BJ (cell line): ENCODE measurements at places on chromosomes 11 and 22.

DNA sequence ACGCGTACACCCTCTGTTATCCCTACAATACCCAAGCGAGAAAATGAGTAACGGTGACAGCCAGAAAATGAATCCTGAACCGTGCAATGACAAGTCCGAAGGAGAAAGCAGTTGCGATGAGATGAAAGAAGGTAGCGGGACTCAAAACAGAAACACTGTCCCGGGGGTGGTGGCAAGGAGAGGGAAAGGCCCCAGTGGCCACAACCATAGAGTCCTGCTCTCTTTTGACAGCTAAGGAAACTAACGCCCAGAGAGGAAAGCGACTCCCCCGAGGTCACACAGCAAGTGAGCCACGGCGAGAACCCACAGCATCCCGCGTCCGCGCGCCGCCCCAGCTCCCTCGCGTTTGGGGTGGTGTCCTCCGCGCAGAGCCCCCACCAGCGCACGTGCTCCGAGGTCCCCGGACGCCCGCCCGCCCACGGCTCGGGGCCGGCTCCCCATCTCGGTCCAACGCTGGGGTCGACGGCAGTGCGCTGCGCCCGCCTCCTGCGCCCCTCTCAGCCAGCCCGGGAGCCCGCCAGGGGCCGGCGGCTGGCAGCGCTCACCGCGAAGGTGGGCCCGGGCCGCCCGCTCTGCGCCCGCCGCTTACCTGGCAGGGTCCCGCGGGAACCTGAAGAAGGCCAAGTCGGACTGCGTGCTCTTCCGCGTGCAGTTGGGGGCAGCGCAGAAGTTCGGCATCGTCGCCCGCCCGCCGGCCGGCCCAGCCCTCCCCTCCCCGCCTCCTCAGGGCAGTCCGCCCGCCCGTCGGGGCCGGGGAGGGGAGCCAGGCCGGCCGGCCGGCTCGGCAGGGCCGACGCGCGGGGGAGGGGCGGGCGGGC is 564 bp downstream of the THAP12 start:
- DNase-seq: no peak

DNA sequence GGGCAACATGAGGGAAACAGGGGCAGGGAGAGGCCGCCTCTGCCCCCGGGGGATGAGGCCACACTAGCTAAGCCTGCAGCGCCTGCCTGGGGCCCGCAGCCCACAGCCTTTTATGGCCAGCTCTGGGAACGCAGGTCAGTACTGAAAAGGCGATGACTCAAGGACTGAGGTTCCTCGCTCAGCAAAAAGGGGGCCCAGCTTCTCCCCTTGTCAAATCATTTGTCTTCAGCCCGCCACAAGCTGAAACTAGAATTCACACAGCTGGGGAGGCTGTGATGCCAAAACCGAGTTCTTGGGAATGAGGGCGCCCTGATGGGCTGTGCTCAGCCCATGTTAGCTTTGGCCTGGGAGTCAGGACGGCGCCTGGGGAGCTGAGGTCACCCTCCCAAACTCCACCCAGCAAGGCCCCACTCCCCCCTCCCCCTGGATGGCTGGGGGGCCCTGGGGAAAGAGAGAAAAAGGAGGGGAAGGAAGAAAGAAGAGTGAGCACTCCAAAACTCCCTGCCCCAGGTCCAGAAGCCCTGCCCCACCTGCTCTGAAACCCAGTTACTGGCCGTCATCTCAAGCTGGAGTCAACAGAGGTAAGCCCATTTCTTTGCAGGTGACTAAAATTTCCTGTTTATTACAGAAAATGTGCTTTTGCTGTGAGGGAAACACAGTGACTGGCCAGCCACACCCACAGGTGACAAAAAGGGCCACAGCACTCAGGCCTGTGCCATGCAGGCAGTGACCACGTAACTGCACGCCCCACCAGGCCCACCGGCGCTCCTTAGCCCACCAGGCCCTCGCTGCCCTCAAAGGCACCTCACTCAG is 13.7 kb downstream of the EHD1 start:
- no peak for DNase-seq

DNA sequence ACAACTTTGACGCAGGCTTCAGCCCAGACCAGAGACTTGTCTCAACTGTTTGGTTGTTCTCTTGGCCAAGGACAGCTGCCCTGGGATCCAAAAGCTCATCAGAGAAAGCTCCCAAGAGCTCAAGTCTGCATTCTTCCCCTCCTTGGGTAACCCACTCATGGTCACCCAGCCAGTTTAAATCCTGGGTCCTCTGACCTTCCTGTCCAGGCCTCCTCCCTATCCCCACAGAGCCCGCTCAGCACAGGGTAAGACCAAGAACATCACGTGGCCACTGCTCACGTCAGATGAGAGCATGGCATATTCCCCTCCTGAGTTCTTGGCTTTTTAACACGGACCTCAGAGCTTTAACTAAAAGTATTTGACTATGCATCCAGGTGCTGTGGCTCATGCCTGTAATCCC is 25.8 kb downstream of the TSKU start:
- DNase-seq: no peak

GRCh38 chr11:62153087-62153395 is 29.2 kb downstream of the INCENP start:
- no peak for DNase-seq

GRCh38 chr11:2827256-2827655 is 58.3 kb downstream of the CDKN1C start:
- no peak for DNase-seq
